Stimulated activated CD4-positive, alpha-beta T cell treated with anti-CD3 and anti-CD28 coated beads, Interleukin-1b, Interleukin-23, amount 100 ng/mL, for 1 hour (primary cell): ENCODE measurements at places on chromosomes 7 and 10.

DNA sequence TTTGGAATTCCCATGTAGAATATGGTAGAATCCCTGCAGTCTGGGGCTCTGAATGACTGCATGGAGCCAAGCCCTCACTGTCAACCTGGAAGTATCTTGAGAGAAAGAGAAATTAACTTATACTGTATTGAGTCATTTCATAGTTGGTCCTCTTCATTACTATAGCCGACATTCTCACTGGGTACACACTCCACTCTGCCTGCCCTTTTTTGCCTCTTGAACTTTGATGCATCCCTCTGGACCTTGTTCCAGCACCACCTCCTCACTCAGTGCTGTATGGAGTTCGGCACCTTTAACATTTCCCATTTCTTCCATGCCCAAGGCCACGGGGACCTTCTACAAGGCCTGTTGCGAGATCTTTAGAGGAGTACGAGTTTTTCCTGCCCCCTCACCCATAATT lies 4.6 kb upstream of the ARHGAP22 start:
- DNase-seq, result no peak

GRCh38 chr7:98808751-98809460 lies 60.9 kb downstream of the TMEM130 start:
- DNase-seq, result no peak

DNA sequence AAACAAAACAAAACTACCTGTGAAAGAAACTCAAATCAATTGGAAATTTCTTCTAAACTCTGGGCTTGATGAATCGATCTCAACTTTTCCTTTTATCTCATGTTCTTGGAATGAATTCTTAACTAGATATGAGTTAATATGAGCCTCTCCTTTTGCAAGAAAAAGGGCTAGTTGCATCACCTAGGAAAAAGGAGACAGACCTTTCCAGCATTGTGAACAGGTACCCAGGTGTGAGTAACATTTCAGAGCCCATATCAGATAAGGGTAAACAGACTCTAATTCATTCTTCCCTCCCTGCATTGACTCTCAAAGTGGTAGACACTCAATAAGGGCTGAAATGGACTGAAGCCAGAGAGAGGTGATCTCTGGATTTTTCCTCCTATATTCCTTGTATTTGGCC lies 103.8 kb upstream of the AGR3 start:
- DNase-seq, result no peak

DNA sequence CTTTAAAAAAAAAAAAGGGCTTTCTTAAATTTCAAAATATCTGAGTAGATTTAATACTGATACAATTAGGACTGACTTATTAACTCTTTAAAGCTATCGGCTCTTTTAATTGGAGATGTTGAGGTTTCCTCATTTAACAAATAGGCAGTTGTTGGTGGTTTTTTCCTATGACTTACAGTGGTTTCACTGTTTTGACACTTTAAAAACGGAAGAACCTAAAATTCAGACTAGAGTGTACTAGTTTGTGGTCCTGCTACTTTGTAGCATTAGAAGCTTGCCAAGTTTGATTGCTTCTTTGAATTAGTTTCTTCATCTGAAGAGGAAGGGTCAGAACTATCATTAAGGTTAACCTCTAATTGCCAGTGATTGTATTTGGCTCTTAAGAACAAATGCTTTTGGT lies 27.7 kb downstream of the CUL1 start:
- no peak for DNase-seq
